ENCODE measurements at places on chromosomes 12 and 14.
A peak's percentile ranks its signal among the peaks of the same experiment; 100 is the strongest.

- DNase-seq, result no peak
Measured at GRCh38 chr14:90034156-90034555, 27.6 kb upstream of the KCNK13 start.

DNA sequence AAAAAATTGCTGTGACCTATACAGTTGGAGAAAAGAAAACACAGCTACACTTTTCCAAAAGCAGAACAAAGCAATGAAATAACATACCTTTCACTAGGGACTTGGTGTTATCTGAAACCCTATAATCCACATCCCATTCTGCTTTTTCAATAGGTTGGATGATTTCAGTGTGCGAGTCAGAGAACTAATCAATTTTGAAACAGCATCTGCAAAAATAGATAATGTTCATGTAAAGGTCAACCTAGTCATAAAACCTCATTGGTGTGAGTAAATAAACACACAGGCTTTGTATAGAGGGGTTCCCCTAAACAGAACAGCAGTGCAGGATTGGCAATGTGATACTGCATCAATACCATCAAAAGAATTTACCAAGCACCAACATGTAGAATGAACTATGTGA is 173.0 kb upstream of the G2E3 start:
- no peak for DNase-seq

- no peak for DNase-seq
Measured at GRCh38 chr12:4246116-4246515, 27.4 kb upstream of the CCND2 start.

DNA sequence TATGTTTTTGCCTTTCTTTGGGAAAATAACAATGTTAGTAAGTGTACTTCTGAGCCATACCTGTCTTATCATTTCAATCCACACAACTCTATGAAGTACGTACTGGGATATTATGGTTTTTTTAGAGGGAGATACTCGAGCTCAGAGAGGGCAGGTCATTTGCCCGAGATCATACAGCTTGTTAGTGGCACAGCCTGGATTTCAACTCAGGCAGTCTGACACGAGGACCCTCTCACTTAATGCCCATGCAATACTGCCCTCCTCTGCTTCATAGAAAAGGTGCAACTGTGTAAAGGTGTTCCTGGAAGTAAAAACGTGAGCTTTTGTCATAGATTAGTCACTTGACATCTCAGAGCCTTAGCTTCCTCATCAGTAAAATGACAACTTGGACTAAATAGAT is 128.0 kb downstream of the NDUFA12 start:
- no peak for DNase-seq

GRCh38 chr12:54012631-54013409 is 4.0 kb downstream of the HOXC8 start:
- DNase-seq, result no peak

DNA sequence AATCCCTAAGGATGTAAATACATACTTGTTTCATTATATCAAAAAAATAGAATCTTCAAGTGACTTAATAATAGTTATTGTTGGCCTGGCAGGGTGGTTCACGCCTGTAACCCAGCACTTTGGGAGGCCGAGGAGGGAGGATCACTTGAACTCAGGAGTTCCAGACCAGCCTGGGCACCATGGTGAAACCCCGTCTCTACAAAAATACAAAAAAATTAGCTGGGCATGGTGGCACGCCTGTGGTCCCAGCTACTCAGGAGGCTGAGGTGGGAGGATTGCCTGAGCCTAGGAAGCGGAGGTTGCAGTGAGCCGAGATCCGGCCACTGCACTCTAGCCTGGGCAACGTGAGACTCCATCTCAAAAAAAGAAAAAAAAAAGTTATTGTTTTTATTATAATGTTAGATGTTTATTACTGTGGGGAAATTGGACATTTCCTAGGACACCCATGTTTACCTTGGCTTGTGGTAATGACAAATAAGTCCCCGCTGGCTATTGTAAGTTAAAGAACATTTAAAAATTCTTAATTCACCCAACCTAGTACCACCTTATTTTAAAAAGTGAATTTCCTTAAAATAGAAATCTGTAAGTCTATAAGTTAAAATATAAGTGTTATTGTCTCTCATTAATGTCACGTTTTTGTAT is 1.8 kb downstream of the USP15 start:
- no peak for DNase-seq

- DNase-seq, result peak; percentile 13
Measured at GRCh38 chr14:49220492-49220891, 365.7 kb downstream of the RPS29 start.

DNA sequence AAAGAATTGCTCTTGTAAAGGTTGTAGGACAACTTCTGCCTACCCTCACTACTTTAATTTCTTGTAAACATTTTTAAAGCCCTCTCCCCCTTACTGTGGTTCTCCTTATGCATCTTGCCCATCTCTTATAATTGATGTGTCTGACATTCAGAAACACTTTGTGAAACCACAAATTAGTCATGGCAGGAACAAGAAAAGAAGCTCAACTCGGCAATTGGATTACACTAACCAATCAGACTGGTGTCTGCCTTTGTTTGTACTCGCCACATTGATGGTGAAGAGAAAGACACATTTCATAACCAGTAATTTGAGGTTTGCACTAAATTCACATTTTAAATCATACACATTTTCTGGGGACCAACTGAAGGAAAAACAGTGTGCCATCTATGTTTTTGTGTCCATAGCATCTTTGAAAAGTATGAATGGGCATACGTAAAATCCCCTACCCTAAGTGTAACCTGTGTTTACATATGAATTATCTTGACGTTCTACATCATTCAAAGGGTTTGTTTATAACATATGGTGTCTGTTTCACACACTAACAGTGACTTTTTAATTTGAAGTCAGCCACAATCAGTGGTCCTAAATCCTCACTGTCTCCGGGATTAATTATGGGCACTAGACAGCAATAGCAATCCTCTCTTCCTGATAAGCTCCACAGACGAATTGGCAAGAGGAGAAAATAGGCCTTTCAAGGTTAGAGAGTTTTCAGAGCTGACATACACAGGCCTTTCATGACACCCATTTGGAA is 49.9 kb downstream of the OTX2 start:
- DNase-seq, result no peak
